ENCODE measurements at places on chromosomes 7 and 10.

GRCh38 chr10:5274795-5275194 is 78.2 kb downstream of the AKR1C4 start:
- DNase-seq = no peak

DNA sequence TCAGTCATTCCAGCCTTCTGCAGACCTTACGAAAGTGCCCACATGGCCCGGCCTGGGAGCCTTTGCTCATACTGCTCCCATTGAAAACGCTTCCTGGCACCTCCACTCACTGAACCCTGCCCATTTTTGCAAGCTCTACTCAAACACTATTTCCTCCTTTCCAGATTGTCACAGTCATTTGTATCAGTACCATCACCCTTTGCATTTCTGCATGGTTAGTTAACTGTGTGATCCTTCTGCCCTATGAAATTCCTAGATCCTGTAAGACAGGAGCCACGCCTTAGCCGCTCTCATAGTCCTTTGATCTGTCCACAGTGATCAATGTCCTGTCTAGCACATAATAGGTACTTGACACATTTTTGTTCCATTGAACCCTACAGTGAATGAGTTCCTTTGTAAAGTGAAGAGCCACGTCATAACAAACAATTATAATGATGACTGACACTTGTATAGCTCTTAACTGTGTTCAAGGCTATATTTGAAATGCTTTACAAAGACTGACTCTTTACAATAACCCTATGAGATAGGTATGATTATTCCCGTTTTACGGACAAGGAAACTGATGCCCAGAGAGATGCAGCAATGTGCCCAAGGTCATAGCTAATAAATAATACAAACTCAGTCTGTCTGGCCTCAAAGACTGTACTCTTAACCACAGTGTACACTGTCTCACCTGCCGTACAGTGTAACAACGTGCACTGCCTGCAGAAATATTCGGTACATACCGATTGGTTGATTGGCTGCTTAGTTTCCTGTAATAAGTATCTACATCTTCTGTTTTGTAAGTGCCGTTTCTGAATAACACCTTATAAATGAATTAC is 16.6 kb upstream of the ITIH2 start:
- no peak for DNase-seq

DNA sequence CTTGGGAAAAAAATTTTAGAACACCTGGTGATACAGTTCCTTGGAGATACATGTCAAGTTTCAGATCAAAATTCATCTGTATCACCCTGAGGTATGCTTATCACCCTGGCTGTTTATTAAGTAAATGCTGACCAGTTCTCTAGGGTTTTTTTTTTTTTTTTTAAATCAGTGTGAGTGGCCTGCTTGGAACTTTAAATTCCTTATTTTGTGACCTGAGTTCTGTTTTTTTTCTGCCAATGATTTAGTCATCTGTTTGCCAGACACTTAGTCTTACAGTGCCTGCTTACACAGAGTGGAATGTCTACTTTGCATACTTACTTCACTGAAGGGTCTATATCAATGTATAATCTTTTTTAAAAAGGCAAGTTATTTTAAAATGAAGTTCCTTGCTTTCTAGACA is 1.8 kb downstream of the TSPAN13 start:
- DNase-seq = no peak

GRCh38 chr10:48708144-48708543 is 23.5 kb downstream of the WDFY4 start:
- DNase-seq = no peak

- DNase-seq = no peak
These were observed 109.3 kb upstream of the NANOS1 start for GRCh38 chr10:118920206-118920605.

Measured in upper lobe of left lung (tissue), 6 donors.